ENCODE measurements at places on chromosomes 4 and X.

DNA sequence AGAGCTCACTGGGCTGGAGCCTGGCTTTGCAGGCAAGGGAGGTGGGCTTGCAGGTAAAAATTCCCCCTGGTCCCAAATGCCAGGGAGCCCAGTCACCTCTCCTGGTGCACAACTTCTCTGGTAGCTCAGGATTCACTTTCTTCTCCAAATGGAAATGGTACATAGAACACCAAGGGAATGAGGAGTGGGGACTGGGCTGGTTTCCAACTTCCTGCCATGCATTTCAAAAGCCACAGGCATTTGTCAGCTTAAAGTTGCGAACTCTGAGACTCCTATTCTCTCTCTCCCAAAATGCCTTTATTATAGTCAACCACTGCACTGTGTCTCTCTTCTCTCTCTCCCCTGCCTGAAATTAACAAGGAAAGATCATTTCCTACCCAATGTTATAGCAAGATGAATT is 177.3 kb downstream of the GRIA3 start:
- DNase-seq = no peak

- DNase-seq = no peak
These were observed 1.4 kb downstream of the WDFY3 start for GRCh38 chr4:84964995-84965552.

DNA sequence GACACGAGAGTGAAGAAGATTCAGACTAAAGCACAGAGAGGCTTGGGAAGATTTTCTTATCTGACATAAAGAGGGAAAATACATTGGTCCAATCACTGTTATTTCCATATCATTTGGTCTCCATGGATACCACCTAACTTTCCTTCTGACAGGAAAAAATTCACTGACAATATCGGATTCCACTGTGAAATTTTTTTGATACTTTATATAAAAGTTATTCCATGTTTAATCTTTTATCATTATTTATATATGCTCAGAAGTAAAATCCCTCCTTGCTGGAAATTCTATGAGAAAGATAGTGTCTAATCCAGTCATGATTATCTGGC is 3.6 kb downstream of the IRF2 start:
- no peak for DNase-seq

GRCh38 chr4:5184606-5185005 is 133.3 kb downstream of the STK32B start:
- no peak for DNase-seq

GRCh38 chr4:23903859-23904438 is 14.1 kb upstream of the PPARGC1A start:
- DNase-seq = no peak

DNA sequence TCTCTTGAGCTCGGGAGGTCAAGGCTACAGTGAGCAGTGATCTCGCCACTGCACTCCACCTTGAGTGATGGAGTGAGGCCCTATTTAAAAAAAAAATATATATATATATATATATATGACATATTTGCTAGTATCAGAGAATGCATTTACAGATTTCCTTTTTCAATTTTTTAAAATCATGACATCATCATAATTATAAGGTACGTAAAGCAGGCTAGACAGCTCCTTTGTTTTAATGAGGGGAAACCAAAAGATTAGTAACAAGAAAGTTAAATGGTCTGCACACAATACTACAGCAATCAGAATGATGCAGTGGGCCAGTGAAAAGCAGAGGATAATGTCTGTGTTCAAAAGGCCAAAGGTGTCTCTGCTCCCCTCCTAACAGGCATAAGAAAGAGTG is 43.0 kb downstream of the LAS1L start:
- DNase-seq = no peak

GRCh38 chr4:1732911-1733310 is 11.6 kb downstream of the TACC3 start:
- no peak for DNase-seq

DNA sequence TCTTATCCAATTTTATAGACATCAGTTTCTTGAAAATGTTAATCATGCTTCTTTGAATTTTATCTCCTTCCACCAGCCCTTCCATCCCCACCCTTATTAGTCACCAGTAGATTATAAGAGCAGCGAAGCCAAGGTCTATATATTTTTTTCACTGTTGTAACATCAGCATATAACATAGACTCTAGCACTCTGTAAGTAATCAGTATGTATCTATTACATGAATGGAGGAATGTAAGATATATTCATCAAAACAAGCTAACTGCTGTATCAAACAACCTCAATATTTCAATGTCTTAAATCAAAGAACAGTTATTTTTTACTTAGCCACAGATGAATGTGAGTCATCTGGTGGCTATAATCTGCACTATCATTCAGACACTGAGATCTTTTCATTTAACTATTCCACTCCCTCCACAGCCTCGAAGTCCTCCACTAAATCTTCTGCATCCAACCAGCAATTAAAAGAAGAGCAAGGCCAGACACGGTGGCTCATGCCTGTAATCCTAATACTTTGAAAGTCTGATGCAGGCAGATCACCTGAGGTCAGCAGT is 178.9 kb downstream of the CENPC start:
- DNase-seq = no peak

Measured in stimulated activated CD4-positive, alpha-beta T cell treated with anti-CD3 and anti-CD28 coated beads, Interleukin-1b, Interleukin-23, amount 100 ng/mL, for 1 hour (primary cell).